ENCODE measurements at places on chromosomes 6 and 20. TPM values are rescaled to one million over a fixed set of nuclear protein-coding genes. Genes with fewer than 3 reads are reported as not detected.

AKAP7 gene
- total RNA-seq: 5.6 TPM

SASH1 gene
- 183 TPM for total RNA-seq

COX4I2 gene
- not detected for total RNA-seq

NKAPL gene
- 0.43 TPM for total RNA-seq

CRISP3 gene
- not detected for total RNA-seq

SFT2D1 gene
- total RNA-seq: 20.2 TPM

PREX1 gene
- 113 TPM for total RNA-seq

GSTA4 gene
- total RNA-seq: 23.3 TPM

ATP9A gene
- 25.2 TPM for total RNA-seq

CTCFL gene
- not detected for total RNA-seq

NT5E gene
- total RNA-seq: 149 TPM

CDH22 gene
- 0.13 TPM for total RNA-seq

ARMC12 gene
- total RNA-seq: 0.13 TPM

CEP162 gene
- 12.8 TPM for total RNA-seq

PCK1 gene
- not detected for total RNA-seq

ASIP gene
- total RNA-seq: not detected

ZSCAN16 gene
- total RNA-seq: 7.1 TPM

C6orf141 gene
- total RNA-seq: 7.8 TPM

PTCRA gene
- total RNA-seq: not detected

SLC35D3 gene
- not detected for total RNA-seq

PSORS1C2 gene
- total RNA-seq: not detected

EFCAB8 gene
- 0.43 TPM for total RNA-seq

NEURL2 gene
- 2.0 TPM for total RNA-seq

C6orf15 gene
- total RNA-seq: not detected

TRMT11 gene
- total RNA-seq: 23.4 TPM

ACTL10 gene
- total RNA-seq: 2.7 TPM

ATP6V1G2 gene
- 0.50 TPM for total RNA-seq

EPM2A gene
- 5.0 TPM for total RNA-seq

ADGB gene
- not detected for total RNA-seq

NANP gene
- 12.8 TPM for total RNA-seq
